Activated T-cell treated with anti-CD3 and anti-CD28 coated beads, Interleukin-2, amount 50 U/mL, for 72 hours (primary cell): ENCODE measurements at places on chromosomes 7 and 10. TPM values are rescaled to one million over a fixed set of nuclear protein-coding genes. Genes with fewer than 3 reads are reported as not detected.

The TAS2R41 gene
- not detected for total RNA-seq

The SFXN2 gene
- total RNA-seq, result 10.4 TPM

The COL1A2 gene
- total RNA-seq, result 0.31 TPM

The LRRC18 gene
- not detected for total RNA-seq

The GHITM gene
- total RNA-seq, result 214 TPM

The MYOF gene
- total RNA-seq, result 32.3 TPM

The RAPGEF5 gene
- 0.72 TPM for total RNA-seq

The GRID2IP gene
- total RNA-seq, result 0.29 TPM

The CLRN3 gene
- total RNA-seq, result not detected

DNA sequence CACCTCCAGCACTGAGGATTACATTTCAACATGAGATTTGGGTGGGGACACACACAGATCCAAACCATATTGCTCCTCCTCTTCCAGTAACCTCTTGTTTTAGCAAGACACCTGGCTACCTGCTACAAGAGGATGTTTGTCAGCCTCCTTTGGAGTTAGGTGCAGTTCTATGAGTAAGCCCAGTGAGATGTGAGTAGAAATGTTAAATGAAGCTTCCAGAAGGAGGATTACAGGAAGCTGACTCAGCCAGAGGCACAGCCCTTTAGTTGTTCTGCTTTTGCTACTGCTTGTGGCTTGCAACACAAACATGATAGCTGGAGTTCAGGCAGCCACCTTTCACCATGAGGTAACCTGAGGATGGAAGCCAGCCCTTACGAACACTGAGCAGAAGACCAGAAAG is 382.7 kb upstream of the RNF32 start:
- H3K27me3 ChIP-seq, result no peaks in the 10 kb centered on the region
- DNase-seq, result no peak
- H3K27ac ChIP-seq, result no peak overlapping the region
- no peaks in the 10 kb centered on the region for H3K4me1 ChIP-seq

DNA sequence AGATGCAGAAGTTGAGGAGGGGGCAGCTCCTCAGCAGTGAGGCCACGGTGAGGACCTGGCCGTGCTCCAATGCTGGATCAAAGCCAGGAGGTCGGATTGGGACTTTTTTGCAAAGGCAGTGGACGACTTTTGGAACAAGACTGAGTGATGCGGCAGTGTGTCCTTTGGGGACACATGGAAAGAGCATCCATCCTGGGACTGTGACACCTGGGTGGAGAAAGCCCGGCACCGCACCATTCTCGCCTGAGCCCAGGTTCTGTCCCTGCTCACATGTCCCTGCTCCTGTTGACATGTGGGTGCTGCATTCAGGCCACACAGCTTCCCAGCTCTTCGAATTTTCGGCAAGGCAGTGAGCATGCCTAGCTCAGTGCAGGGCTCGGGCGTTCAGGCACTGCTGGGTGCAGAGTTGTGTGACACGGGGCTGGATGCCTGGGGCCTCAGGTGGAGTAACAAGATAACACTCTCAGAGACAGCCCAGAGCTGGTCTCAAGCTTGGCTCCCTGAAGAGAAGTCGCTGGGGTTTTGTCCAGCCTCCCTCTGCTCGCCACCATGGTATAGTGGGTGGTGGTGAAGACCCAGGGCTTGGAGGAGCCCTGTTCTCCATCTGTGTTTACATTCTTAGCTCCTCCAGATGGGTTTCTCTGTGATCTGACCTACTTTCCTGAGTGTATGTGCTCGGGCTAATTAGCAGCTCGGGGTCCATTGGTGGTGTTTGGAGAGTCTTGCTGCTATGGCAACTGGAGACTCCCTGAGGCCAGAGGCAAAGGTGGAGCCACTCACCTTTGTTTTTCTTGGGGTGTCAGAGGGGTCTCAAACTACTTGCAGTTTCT is 111.7 kb upstream of the BTBD16 start:
- H3K4me1 ChIP-seq, result no peaks in the 10 kb centered on the region
- H3K4me3 ChIP-seq, result no peak overlapping the region
- H3K27ac ChIP-seq, result no peak overlapping the region
- H3K36me3 ChIP-seq, result no peaks in the 10 kb centered on the region
- DNase-seq, result no peak
- peaks cover 42% of the 10 kb centered on the region for H3K27me3 ChIP-seq

GRCh38 chr7:155169498-155170065 is 99.5 kb downstream of the HTR5A start:
- no peak overlapping the region for H3K4me3 ChIP-seq
- H3K27ac ChIP-seq, result no peak overlapping the region
- no peak for DNase-seq
- no peaks in the 10 kb centered on the region for H3K36me3 ChIP-seq
- H3K4me1 ChIP-seq, result no peaks in the 10 kb centered on the region
- H3K27me3 ChIP-seq, result peaks cover 13% of the 10 kb centered on the region

DNA sequence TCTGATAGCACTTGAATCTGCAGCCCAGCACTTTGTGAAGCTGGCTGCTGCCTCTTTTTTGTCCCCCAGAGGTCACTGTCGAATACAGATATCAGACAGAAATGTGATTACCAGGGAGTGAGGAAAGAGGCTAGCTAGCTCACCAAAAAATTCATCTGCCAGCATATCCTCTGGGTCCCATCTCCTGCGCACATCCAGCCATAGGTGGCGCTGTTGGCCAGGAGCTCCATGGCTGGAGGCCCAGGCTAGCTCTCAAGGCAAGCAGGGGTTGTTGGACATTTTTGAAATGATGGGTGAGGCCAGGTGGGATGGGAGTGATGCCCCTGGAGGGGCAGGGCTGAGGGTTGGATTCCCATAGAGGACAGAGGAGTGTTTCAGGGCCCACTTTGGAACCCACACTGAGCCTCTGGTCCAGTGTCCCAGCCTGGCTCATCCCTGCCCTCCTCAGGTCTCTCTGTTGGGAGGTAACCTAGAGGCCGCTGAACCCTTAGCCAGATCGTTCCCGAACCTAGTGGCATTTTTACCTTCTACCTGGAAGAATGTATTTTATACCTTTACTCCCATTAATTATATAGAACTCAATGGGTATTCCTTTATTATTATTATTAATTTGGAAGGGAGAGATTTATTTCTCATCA is 14.8 kb downstream of the DPCD start:
- peak; percentile 71 for DNase-seq
- H3K36me3 ChIP-seq, result peaks cover 2% of the 10 kb centered on the region

DNA sequence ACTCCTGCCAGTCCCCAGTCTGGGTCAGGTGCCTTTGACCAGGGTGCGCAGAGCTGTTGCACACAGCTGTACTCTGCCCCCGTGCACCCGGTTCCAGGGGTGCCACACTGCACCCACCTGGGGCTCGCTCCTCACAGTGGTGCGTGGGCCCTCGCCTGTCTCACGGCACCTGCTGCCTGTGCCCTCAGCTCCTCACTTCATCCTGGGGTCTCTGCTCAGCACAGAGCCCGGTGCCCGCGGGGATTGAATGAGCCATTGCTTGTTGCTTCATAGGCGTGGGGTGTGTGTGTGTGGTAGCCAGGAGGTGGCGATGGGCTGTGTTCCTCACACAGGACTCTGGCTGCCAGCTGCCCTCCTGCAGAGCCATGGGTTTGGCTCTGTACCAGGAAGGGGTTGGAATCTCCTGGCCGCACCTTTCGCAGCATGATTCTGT is 18.5 kb downstream of the EIF3B start:
- DNase-seq, result no peak
- no peak overlapping the region for H3K4me3 ChIP-seq
- no peak overlapping the region for H3K27ac ChIP-seq
- peaks cover 54% of the 10 kb centered on the region for H3K36me3 ChIP-seq
- no peaks in the 10 kb centered on the region for H3K27me3 ChIP-seq

DNA sequence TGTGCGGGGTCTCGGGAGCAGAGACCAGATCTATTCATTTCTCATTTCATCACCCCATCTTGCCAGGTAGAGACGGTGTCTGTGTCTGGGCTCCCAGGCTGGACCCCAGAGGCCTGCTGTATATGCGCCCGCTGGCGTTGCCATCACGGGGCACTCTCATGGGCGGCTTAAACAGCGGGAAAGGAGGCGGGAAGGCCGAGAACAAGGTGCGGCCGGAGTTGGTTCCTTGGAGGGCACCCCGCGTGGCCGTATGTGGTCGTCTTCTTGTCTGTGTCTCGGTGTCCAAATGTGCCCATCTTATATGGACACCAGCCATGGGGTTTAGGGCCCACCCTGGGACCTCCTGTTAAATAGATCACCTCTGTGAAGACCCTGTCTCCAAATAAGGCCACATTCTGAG is 2.1 kb upstream of the CFAP46 start:
- peaks cover 6% of the 10 kb centered on the region for H3K4me1 ChIP-seq
- H3K27ac ChIP-seq, result no peak overlapping the region
- no peak overlapping the region for H3K4me3 ChIP-seq
- no peak for DNase-seq
- H3K27me3 ChIP-seq, result peaks cover 51% of the 10 kb centered on the region

DNA sequence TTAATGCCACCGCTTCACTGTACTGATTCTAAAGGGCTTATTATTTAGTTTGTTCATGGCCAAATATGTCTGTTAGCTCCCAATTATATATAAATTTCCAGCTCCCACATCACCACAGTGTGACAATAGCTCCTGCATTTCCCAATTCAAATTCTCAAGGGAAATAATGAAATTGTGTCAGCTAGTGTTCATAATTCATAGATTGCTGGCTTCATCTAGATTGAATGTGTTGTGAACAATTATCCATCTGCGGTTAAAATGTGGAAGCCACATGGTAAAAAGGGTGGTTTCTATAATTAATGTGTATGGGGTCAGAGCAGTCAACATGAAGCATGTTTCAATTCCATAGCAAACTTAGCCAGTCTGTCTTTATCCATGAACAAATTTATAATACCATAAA is 154.3 kb downstream of the SEMA3E start:
- H3K27ac ChIP-seq, result no peak overlapping the region
- no peak overlapping the region for H3K4me3 ChIP-seq
- no peaks in the 10 kb centered on the region for H3K4me1 ChIP-seq
- DNase-seq, result no peak
- H3K36me3 ChIP-seq, result no peaks in the 10 kb centered on the region
- H3K27me3 ChIP-seq, result no peaks in the 10 kb centered on the region

GRCh38 chr7:104643587-104644217 is 315.3 kb downstream of the LHFPL3 start:
- no peak overlapping the region for H3K4me3 ChIP-seq
- no peak for DNase-seq

DNA sequence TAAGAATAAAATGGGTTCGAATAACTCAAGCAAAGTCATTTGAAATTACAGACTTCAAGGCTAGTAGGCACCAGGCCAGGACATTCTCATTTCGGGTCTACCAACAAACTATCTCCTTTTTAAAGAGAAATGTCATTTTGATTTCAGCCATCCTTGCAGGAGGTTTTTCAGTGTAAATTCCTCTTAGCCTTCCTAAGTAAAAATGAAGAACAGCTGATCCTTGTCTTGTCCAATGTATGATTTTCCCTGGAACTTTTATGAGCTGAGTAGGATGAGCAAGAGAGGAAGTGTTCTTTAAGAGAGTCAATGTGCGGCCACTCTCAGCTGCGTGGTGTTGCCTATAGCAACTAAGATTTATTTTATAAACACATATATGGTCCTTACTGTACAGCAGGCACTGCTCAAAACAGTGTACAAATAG is 110.1 kb downstream of the PLCE1 start:
- peaks cover 3% of the 10 kb centered on the region for H3K4me1 ChIP-seq
- DNase-seq, result no peak
- no peaks in the 10 kb centered on the region for H3K36me3 ChIP-seq
- H3K4me3 ChIP-seq, result no peak overlapping the region

DNA sequence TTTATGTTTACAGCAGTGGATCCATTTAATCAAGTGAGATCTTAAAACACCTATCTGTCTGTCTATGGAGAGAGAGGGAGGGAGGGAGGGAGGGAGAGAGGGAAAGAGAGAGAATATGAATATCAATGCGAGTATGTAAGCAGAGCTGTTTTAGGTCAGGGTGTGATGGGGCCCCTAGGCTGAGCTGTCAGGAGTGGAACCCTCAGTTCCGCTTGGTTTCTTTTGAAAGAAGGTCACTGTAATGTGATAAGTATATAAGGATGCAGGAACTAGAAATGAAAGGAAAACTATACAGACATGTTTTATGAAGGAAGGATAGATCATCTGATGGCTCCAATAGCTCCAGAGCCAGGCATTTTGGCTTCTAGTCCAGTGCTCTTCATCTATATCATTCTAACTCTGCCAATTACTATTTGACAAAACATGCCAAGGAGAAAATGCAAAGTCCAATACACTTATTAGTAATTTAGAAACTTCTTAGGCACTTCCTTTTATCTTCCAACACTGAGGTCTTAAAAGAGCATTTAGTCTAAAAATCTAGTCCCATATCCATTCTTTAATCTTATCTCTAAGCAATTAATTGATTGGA is 70.3 kb downstream of the NRCAM start:
- DNase-seq, result no peak
- no peak overlapping the region for H3K4me3 ChIP-seq
- no peaks in the 10 kb centered on the region for H3K27me3 ChIP-seq
- no peaks in the 10 kb centered on the region for H3K4me1 ChIP-seq
- no peak overlapping the region for H3K27ac ChIP-seq

DNA sequence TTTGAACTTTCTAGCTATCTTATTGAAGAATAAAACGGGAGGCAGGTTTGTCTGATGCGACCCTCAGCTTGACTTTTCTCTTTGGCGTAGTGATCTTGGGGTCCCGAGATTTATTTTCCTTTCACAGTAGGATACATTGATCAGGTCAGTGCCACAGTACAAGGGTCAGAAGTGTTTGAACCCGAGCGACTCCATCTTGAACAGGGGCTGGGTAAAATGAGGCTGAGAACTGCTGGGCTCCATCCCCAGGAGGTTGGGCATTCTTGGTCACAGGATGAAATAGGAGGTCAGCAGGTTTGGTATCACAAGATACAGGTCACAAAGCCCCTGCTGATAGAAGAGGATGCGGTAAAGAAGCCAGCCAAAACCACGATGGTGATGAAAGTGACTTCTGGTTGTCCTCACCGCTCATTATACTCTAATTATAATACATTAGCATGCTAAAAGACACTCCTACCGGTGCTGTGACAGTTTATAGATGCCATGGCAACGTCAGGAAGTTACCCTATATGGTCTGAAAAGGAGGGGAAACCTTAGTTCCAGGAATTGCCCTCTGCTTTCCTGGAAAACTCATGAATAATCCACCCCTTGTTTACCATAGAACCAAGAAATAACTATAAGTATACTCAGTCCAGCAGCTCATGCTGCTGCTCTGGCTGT is 3.0 kb upstream of the TECPR1 start:
- peak; percentile 53 for DNase-seq
- peaks cover 36% of the 10 kb centered on the region for H3K4me1 ChIP-seq
- peak overlapping the region; percentile 44 for H3K4me3 ChIP-seq
- H3K27me3 ChIP-seq, result no peaks in the 10 kb centered on the region

GRCh38 chr10:784403-785088 is 95.1 kb upstream of the DIP2C start:
- no peaks in the 10 kb centered on the region for H3K36me3 ChIP-seq
- peak; percentile 76 for DNase-seq
- H3K4me1 ChIP-seq, result peaks cover 4% of the 10 kb centered on the region
- peaks cover 22% of the 10 kb centered on the region for H3K27me3 ChIP-seq
